ENCODE measurements at places on chromosomes 12 and 14. TPM values are rescaled to one million over a fixed set of nuclear protein-coding genes. Genes with fewer than 3 reads are reported as not detected.

ATN1 gene
- 28.7 TPM for total RNA-seq

SMIM41 gene
- total RNA-seq, result not detected

RPL10L gene
- not detected for total RNA-seq

GPX2 gene
- total RNA-seq, result not detected

CBLN3 gene
- 0.25 TPM for total RNA-seq

PRH1 gene
- 30.3 TPM for total RNA-seq

CTSG gene
- not detected for total RNA-seq

KLHDC1 gene
- 0.99 TPM for total RNA-seq

HOXC6 gene
- not detected for total RNA-seq

PZP gene
- total RNA-seq, result not detected

TMTC1 gene
- 16.1 TPM for total RNA-seq

FOXN4 gene
- total RNA-seq, result not detected

EPYC gene
- not detected for total RNA-seq

RFX4 gene
- 3.4 TPM for total RNA-seq

SERPINA12 gene
- not detected for total RNA-seq

NRIP2 gene
- total RNA-seq, result 0.65 TPM

NAV3 gene
- total RNA-seq, result 6.1 TPM

LRCOL1 gene
- total RNA-seq, result not detected

GNPNAT1 gene
- 41.8 TPM for total RNA-seq

LRRC10 gene
- not detected for total RNA-seq

CRIP2 gene
- 3.5 TPM for total RNA-seq

Measured in neural progenitor cell (in vitro differentiated cells).